Thymus (tissue), 14 donors: ENCODE measurements at places on chromosomes 12 and 14. TPM values are rescaled to one million over a fixed set of nuclear protein-coding genes. Genes with fewer than 3 reads are reported as not detected.

DNA sequence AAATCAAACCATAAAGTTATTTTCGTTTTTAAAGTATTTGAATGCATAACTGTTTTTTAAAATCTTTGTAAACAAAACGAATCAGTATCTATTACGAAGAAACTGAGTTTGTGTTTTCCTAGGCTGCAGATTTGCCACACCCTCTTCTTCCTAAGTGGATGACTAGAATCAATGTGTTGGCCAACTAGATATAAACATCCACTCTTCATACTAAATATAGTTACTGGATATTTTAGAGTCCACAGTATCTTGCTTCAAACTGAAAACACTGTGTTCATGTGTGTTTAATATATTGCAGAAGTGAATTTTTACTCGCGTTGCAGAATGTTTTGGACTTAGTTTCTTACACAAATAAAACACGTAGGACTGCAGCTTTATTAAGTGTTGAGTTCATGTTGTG is 63.2 kb downstream of the KLHL28 start:
- DNase-seq, result no peak

Gene BCDIN3D
- 5.2 TPM for total RNA-seq

- DNase-seq, result no peak
These were observed 148.3 kb downstream of the TBX5 start for GRCh38 chr12:114257687-114258086.

GRCh38 chr12:46659032-46659650 is 166.7 kb downstream of the SLC38A4 start:
- DNase-seq, result no peak

DNA sequence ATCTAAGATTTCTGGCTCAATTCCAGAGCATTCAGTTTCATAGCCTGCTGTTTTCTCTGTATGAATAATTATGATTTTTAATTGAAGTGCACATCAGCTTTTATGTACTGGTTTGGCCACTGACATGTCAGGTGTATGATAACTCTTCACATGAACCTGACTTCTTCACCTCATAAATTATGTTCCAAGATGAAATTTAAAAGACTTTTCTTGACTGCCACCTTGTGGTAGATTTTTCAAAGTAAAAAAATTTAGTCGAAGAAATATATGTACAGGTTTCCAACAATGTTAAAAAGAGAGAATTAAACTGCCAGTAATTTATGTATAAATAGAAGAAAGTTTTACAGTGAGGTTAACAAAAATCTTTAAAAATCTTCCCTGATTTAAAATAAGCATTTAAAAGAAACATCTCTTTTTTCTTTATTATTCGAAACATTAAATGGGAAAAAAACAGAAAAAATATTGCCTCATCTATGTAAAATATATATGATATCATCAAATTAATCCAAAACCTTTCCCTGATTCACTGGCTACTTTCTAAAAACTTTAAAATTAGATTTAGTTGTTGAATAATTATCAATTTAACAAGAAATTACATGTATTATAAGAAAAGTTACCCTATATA is 124.9 kb upstream of the ATXN7L3B start:
- DNase-seq, result peak; percentile 4

Gene AQP6
- total RNA-seq, result not detected

GRCh38 chr12:52200781-52201450 is 9.1 kb upstream of the KRT80 start:
- no peak for DNase-seq

GRCh38 chr14:96109596-96110355 is 70.6 kb downstream of the C14orf132 start:
- DNase-seq, result no peak

DNA sequence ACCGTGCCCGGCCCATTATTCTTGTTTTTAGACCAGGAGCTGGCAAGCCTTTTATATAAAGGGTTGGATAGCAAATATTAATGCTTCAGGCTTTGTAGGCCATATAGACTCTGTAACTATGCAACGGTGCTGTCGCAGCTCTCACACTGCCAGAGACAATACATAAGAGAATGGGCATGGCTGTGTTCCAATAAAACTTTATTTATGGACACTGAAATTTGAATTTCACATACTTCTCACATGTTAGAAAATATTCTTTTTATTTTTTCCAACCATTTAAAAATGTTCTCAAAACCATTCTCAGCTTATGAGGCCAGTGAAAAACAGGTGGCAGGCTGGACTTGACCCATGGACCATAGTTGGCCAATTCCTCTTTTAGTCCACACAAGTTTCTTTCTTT is 13.0 kb upstream of the CDK2AP1 start:
- DNase-seq, result no peak

Gene RIPK3
- total RNA-seq, result 10.9 TPM

DNA sequence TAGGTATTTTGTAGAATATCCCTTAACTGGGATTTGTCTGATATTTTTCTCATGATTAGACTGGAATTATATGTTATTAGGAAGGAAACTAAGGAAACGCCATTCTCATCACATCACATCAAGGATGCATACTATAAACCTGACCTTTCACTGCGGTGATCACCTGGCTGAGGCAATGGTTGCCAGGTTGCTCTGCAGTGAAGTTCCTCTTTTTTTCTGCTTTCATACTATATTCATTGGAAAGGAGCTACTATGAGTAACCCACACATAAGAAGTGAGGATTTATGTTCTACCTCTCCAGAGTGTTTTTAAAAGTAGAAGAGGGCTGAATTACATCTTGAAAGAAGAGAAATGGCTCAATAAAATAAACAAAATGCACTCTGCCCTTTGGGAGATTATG is 31.0 kb upstream of the GRIP1 start:
- DNase-seq, result no peak

- DNase-seq, result no peak
These were observed 11.5 kb downstream of the UBC start for GRCh38 chr12:124902916-124903315.

GRCh38 chr12:120262852-120263747 is 2.4 kb downstream of the PXN start:
- no peak for DNase-seq
